Esophagus muscularis mucosa (tissue), 4 donors: ENCODE measurements at places on chromosomes 6 and 20. TPM values are rescaled to one million over a fixed set of nuclear protein-coding genes. Genes with fewer than 3 reads are reported as not detected.
A peak's percentile ranks its signal among the peaks of the same experiment; 100 is the strongest.

- peaks cover 58% of the 10 kb centered on the region for H3K36me3 ChIP-seq
- H3K4me3 ChIP-seq: no peak overlapping the region
- peak overlapping the region; percentile 7 for H3K27ac ChIP-seq
- no peaks in the 10 kb centered on the region for H3K27me3 ChIP-seq
Observed at GRCh38 chr20:4873396-4873795, 127.9 kb downstream of the SLC23A2 start.

DNA sequence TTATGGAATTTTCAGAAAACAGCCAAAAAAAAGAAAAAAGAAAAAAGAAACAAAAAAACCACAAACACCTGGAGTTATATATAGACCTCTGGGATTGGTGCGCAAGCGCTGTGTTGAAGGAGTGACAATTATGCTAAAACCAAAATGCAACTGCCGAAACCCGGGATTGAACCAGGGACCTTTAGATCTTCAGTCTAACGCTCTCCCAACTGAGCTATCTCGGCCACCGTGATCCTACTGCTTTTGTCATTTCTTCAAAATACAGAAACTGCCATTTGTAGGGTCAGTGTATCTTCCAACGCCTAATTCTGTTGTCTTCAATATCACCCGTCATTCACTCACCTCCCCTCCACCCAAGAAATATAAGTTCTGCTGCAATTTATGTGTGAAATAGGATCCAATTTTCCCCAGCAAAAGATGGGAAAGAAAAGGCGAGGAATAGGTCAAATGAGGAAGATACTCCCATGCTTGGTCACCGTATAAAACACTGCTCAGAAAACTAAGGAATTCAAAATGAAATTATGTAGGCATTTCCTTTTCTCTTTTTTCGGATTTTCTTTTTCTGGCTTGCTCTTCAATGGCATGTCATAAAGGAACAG, 116.0 kb downstream of the TRIM27 start:
- no peak overlapping the region for H3K4me3 ChIP-seq
- no peaks in the 10 kb centered on the region for H3K4me1 ChIP-seq
- no peaks in the 10 kb centered on the region for H3K36me3 ChIP-seq
- no peak for DNase-seq
- no peak overlapping the region for H3K27ac ChIP-seq

GRCh38 chr6:137874204-137875057, 7.4 kb downstream of the TNFAIP3 start:
- H3K27me3 ChIP-seq: no peaks in the 10 kb centered on the region
- H3K4me3 ChIP-seq: no peak overlapping the region
- H3K36me3 ChIP-seq: peaks cover 62% of the 10 kb centered on the region
- peak overlapping the region; percentile 71 for H3K27ac ChIP-seq
- DNase-seq: no peak
- peaks cover 66% of the 10 kb centered on the region for H3K4me1 ChIP-seq

The TBX18 gene
- total RNA-seq: 8.7 TPM

DNA sequence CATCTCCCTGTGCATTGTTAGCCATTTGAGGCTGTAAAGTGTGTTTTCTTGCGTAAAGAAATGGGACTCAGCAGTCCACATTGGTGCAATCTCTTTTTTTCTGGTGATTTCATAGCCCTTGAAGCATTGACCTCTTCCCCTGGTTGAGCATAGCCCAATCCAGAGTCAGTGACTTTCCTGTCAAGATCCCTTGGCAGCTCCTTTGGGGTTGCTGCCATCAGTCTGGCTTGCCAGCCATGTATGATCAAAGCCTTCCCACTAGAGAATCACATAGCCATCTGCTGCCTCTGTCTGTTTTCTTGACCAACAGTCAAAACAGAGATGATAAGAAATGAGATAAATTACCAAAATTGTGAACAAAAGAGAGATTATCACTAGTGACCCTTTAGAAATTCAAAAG, 19.6 kb downstream of the HLA-A start:
- no peak overlapping the region for H3K27ac ChIP-seq
- H3K4me1 ChIP-seq: peaks cover 31% of the 10 kb centered on the region
- no peaks in the 10 kb centered on the region for H3K36me3 ChIP-seq
- H3K27me3 ChIP-seq: no peaks in the 10 kb centered on the region
- DNase-seq: no peak
- H3K4me3 ChIP-seq: no peak overlapping the region

The OSER1 gene
- total RNA-seq: 45.2 TPM

DNA sequence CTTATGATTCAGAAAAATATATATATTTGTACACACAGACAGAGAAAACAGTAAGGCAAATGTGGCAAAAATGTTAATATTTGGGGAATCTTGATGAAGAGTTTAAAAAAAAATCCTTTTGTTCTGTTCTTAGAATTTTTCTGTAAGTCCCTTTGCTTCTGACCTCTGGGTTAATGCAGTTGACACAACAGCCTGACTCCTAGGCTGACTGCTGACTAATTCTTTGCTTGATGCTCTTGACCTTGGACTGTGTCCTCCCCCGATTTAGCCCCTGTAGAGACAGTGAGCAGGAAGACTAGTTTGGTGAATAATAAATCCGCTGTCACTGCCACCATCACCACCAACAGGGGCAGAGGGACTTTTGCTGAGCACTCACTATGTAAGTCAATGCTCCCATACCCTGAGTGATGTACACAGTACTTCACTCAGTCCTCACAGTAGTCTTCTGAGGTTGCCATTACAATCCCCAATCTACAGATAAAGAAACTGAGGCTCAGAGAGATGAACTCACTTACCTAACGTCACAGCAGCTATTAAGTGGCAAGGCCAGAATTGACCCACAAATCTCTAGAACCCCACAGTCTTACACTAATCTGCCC, 71.7 kb downstream of the SNX5 start:
- peak overlapping the region; percentile 81 for H3K27ac ChIP-seq
- no peaks in the 10 kb centered on the region for H3K36me3 ChIP-seq
- peaks cover 32% of the 10 kb centered on the region for H3K4me1 ChIP-seq
- DNase-seq: no peak
- no peak overlapping the region for H3K4me3 ChIP-seq
- H3K27me3 ChIP-seq: no peaks in the 10 kb centered on the region

The TPX2 gene
- total RNA-seq: 1.1 TPM
